ENCODE measurements at places on chromosomes 16 and 17.

DNA sequence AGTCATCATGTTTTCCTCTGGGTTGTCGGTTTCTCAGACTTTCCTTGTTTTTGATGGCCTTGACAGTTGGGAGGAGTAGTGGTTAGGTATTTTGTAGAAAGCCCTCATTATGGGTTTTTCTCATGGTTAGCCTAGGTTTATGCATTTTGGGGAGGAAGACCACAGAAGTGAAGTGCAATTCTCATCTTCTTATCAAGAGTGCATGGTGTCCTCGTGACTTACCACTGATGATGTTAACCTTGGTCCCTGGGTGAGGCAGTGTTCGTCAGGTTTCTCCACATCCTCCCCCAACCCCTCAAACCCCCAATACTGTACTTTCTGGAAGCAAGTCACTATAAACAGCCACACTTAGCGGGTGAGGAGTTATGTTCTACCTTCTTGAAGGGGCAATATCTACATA is 42.3 kb downstream of the BPTF start:
- DNase-seq, result no peak

GRCh38 chr17:77303620-77304019 is 162.9 kb downstream of the SEC14L1 start:
- DNase-seq, result no peak

GRCh38 chr17:81019563-81020442 is 15.1 kb upstream of the BAIAP2 start:
- DNase-seq, result no peak

DNA sequence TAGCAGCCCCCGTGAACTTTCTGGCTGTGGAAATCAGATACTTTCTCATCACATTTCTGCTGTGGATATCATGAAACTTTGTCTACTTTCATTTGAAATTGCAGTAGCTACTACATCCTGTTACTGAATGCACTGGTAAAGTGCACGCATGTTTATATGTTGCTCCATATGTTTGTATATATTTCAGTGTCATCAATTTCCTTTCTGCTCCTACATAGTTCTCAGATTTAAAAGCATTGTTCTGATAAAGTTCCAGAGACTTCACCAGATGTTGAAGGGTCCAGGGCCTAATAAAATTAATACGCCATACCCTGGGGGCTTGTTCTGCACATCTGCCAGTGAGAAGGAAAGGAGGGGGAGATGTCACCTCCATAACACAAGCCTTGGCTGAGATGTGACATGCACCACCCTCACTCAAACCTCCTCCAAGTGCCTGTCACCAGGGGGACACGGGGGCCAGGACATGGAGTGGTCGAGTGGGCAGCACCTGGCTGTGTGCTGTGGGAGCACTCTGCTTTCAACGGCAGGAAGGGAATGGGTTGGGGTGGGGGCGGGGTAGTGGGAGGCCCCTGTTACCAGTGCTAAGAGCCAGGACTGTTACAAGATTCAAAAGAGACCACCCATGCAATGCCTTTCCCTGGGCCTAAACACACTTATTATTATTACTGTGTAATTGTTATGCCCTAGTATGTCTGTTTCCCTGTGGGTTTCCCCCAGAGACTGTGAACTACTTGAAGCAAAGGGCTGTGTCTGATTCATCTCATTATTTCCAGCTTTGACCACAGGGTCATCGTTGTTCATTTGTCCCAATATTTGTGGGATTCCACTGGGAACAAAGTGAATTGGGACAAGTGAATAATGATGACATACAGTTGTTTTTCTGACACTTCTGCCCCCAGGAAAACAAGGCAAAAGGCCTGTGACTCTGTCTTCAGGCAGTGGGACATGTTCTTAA is 193.4 kb downstream of the FOXL1 start:
- no peak for DNase-seq

DNA sequence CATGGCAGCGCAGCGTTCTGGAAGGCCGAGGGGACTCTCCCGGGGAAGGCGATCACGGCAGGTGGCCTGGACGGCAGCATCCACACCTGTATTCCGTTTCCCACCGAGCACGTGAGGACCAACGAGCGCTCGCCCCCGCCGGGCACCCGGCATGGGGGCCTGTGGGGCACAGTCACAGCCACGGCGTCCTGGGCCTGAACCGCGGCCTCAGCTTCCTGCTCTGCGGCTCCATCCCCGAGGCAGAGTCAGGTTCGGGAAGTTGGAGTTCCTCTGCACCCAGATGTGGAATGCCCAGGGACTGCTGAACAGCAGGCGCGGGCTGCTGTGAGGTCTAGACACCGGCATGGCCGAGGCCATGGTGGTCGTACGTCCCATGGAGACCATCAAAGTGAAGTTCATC is 1713.9 kb downstream of the TP53TG3F start:
- DNase-seq, result no peak

DNA sequence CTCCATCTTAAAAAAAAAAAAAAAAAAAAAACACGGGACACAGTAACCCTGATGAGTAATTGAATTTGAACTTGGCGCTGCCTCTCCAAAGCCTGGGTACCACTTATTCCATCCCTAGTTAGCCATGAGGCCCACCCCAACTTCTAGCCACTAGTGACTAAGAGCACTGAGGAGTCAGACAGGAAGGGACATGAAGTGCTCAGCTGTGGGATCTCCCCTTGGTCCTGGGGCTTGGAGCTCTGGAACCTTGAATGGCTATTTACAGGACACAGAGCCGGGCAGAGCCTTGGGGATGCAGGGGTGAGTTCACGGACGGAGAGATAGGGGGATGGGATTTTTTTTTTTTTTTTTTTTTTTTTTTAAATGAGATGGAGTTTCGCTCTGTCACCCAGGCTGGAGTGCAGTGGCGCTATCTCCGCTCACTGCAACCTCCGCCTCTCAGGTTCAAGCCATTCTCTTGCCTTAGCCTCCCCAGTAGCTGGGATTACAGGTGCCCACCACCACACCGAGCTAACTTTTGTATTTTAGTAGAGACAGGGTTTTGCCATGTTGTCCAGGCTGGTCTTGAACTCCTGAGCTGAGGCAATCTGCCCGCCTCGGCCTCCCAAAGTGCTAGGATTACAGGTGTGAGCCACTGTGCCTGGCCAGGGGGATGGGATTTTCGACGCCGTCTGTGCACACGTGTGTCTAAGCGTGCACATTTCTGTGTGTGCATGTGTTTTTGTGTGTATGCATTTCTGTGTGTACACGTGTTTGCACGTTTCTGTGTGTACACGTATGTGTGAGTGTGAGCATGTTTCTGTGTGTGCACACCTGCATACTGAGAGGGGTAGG is 20.4 kb upstream of the CIBAR2 start:
- no peak for DNase-seq

- no peak for DNase-seq
These were observed 68.4 kb downstream of the ABCC1 start for GRCh38 chr16:16017812-16018211.

- DNase-seq, result no peak
These were observed 74.3 kb downstream of the CA4 start for GRCh38 chr17:60224064-60224463.

DNA sequence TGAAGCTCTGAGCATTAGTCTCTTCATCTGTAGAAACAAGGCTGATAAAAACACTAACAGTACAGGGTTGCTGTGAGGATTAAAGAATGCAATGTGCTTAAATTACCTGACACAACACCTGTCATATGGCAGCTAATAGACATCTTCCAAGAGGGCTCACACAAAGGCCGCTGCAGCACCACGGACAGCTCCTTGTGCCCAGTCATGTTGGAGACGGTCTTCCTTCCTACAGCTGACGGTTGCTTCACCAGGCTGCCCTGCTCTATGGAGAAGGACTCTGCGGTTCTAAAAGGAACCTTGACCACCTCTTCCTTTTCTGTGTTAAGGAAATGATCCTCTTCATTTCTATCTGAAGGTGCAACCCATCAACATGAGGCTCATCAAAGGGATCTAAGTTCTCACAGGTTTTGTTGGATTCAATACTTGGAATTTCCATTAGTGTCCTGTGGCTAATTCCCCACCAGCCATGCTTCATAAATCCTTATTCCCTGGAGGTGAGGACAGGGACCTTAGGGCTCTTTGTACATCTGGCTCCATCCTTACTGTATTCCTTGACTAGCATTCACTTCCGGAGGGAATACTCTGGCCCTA is 138.9 kb upstream of the CES5A start:
- DNase-seq, result no peak

All from stomach (tissue), 19 donors.